ENCODE measurements at places on chromosomes 16 and 17.

DNA sequence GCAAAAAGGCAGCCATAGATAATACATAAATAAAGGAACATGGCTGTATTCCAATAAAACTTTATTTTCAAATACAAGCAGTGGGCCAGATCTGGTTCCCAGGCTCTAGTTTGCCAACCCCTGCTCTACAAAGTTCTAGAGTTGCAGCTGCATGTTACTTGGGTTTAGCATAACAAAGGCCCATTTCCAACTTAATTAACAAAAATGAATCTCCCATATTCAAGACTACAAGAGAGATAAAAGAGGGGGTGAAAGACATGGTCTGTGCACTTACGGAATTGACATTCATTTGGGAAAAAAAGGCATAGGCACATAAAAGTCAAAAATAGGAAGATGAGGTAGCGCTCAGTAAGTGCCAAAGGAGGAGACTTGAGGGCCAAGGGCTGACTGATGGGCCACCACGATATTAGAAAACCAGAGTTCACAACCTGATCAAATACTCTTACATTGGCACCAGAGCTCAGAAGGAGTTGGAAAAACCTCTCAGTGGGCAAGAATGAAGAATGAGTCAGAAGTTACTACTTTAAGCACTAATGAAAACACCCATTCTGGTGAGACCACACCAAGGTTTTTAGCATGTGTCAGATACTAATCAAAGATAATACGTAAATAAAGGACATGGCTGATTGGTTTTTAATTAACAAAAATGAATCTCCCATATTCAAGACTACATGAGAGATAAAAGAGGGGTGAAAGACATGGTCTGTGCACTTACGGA lies 164.0 kb downstream of the VPS53 start:
- no peak for DNase-seq

GRCh38 chr17:65544672-65545071 lies 16.8 kb downstream of the AXIN2 start:
- no peak for DNase-seq

- no peak for DNase-seq
Observed at GRCh38 chr16:4404967-4405696, 11.3 kb downstream of the CORO7 start.

DNA sequence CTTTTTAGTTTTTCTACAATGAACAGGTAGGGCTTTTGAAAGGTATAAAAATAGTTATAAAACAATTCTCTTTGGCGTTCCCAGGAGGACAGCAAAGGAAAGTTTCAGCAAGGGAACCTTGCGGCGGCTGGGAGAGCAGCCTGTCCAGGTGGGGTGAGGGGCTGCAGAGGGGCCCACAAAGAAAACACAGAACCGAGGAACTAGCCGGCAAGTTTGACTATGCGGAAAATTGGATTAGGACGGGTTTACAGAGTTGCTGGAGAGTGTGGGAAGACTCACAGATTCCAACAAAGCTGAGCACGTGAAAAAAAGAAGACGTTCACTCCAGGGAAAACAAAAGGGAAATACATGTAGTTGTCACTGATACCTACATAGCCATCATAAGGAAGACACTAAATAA lies 40.2 kb upstream of the METTL16 start:
- DNase-seq: no peak

- DNase-seq: no peak
Observed at GRCh38 chr16:12659871-12660270, 143.8 kb downstream of the CPPED1 start.

- no peak for DNase-seq
Observed at GRCh38 chr16:51753467-51754127, 602.5 kb upstream of the SALL1 start.

DNA sequence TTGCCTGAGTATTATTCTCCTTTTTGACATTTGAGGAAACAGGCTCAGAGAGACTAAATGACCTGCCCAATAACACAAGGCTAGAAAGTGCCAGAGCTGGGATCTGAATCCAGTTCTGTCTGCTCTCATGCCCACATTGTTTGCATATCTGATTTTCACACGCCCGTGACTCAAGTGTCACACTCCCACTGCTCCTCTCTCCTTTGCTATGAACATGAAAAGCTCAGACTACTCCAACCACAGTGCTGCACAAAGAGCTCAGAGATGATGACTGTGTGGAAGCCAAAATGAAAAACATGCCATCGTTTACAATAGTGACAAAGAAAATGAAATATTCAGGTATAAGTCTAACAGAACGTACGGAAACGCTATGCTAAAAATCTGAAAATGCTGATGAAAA lies 107.9 kb downstream of the SMG6 start:
- no peak for DNase-seq

DNA sequence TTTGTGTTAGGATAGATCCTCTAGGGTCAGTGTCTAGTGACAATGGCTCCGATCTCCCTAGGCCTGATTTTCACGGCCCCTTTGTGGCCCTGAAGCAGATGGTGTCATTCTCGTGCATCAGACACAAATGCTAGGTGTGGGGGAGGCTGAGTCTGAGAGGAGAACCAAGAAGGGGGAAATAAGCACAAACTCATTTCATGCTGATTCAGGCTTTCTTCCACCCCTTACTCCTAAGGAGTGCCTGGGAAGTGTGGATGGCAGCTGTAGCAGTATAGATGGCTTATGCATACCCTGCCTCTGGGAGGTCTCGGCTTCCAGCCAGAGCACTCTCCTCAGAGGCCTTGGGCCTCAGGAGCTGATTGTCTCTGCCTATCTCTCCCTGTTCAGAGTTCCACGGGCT lies 1.8 kb upstream of the WNK4 start:
- DNase-seq: no peak

- DNase-seq: no peak
Observed at GRCh38 chr17:72590882-72591281, 470.1 kb downstream of the SOX9 start.

DNA sequence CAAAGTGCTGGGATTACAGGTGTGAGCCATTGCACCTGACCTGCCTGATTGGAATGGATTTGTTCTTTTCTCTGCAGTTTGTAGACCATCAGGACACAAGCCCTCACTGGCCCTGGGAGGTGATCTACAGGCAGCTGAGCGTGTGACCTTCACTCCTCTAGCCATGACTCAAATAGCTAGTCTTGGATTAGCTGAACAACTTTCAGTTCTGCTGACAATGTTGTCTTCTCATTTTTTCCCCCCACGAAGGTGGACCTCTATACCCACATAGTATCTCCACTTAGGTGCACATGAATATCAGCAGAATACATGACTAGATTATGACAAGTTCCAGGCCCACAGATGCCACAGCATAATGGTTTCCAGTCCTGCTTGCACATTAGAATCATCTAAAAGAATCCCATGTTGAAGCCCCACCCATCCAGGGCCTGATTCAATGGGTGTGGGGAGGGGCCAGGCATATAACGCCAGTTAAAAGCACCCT lies 36.8 kb downstream of the HS3ST3B1 start:
- no peak for DNase-seq

DNA sequence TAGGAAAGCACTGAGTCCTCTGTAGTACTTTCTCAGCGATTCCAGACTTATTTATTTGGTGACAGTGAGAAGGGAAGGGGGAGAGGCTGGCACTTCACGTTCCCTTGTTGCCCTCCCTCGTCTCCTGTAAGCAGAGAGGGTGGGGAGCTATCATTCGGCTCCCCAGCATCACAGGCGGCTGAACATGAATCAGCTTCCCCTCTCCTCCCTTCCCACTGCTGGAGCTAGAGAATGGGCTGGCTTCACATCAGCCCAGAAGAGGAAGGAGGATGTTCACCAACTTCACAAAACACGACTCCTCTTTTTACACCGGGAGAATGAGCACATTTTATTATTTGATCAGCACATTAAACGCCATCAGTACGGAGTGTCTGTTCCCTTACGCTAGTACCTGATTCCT lies 6.7 kb upstream of the CMIP start:
- DNase-seq: no peak

- no peak for DNase-seq
Observed at GRCh38 chr16:15855704-15856003, 1.2 kb downstream of the MYH11 start.

- no peak for DNase-seq
Observed at GRCh38 chr17:40443196-40443987, at the start of gene IGFBP4. TSS of gene IGFBP4 (plus strand) at chr17:40443450. CDS start at chr17:40443736, 286 bp downstream.

- DNase-seq: no peak
Observed at GRCh38 chr16:87664792-87665191, 62.5 kb downstream of the JPH3 start.

DNA sequence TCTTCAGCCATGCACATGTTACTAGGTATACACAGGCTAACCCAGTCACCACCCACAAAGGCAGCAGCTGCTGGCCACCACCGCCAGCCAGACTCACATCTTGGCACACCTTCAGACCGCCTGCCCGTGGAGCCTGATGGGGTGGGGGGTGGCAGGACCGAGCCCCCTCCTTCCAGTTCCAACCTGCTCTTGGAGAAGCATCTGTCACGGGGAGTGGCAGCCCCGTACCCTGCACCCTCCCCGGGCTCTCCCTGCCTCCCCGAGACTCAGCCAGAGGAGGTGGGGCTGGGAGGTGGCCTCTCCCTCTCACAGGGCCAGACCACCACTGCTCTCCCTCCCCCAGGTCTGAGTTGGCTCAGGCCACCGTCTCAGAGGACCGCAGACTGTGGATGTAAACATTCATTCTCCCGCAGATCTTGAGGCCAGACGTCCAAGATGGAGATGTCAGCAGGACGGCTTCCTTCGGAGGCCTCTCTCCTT lies 11.3 kb upstream of the RBFOX3 start:
- no peak for DNase-seq

- no peak for DNase-seq
Observed at GRCh38 chr17:74164446-74165045, 38.9 kb upstream of the RPL38 start.

DNA sequence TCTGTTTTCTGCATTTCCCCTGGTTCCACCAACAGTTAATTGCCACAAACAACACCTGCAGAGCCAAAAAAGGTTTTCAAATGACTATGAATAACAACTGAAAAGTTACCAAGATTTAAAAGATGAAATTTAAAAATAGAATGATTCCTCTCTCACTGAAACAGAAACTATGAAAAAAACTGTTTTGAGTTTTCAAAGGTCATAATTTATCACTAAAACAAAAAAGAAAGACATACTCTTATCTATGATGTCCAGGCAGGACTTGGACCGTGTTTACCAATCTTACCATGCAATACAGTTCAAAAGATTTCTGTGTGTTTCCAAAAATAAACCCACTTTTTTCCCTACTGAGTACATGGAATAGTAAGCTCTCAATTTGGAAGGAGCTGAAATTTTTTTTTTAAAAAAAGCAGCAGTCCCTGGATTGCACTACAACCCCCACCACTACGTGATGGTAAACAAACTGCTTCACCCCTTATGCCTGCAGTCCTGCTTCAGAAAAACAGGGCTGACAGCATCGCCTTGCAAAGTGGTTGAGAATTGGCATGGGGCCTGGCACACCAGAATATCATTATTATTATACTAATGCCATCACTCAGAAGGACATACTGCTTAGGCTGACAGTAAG lies 8.5 kb downstream of the TXNDC11 start:
- DNase-seq: no peak

All from forelimb muscle (tissue), 1 donor.